ENCODE measurements at places on chromosomes 3 and 15.

GRCh38 chr15:58932710-58933280 lies 684 bp downstream of the SLTM start:
- peak; percentile 41 for DNase-seq

DNA sequence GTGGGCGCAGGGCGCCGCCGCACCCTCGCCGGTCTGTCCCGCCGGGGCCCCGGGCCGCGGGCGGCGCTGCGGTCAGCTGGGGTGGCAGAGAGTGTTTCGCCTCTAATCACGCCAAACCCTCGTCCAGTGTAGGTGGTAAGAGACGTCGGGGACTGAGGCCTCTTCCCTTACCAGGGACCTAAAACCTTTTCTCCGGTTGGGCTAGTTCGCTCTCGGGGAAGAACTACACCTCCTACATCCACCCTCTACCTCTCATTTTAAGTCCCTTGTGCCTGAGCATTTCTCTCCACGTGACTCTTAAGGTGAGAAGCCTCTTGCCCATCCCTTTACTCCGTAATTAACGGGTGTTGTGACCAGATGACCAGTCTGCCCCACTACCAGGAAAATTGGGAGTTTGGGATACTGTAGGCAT lies 520 bp downstream of the TMEM42 start:
- DNase-seq, result peak; percentile 56

DNA sequence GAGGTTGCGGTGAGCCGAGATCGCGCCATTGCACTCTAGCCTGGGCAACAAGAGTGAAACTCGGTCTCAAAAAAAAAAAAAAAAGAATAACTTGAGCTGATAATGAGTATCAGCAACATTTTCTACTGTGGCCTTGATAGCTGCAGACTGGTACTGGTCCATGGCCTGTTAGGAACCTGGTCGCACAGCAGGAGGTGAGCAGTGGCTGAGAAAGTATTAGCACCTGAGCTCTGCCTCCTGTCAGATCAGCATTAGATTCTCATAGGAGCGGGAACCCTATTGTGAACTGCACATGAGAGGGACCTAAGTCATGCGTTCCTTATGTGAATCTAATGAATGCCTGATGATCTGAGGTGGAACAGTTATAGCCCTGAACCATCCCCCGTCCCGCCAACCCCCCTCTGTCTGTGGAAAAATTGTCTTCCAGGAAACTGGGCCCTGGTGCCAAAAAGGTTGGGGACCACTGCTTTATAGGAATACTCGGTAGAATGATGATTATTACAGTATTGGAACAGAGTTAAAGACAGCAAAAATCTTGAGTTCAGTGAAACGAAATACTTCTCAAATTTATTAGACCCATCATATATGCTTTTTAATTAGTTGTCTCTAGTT lies 126.0 kb downstream of the ZNF609 start:
- no peak for DNase-seq

GRCh38 chr3:127546970-127547733 lies 43.4 kb downstream of the TPRA1 start:
- DNase-seq, result no peak

DNA sequence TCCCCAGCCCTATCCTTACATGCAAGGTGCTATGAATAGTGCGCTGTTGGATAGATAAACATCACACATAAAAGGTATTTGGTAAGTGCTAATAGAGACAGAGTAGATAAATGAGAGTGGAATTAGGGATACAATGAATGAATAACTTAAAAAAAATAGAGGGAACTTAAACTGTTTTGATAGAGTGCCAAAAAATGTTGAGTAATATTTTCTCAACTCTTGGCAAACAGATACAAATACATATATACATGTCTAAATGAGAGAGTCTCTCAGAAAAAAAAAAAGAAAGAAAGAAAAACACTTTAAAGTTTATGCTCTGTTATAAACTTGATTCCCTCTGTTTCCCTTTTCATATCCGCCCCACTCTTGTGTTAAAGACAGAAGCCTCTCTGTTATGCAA lies 667.4 kb downstream of the ROBO2 start:
- DNase-seq, result no peak

GRCh38 chr3:58202917-58203360 lies 7.8 kb downstream of the DNASE1L3 start:
- no peak for DNase-seq

DNA sequence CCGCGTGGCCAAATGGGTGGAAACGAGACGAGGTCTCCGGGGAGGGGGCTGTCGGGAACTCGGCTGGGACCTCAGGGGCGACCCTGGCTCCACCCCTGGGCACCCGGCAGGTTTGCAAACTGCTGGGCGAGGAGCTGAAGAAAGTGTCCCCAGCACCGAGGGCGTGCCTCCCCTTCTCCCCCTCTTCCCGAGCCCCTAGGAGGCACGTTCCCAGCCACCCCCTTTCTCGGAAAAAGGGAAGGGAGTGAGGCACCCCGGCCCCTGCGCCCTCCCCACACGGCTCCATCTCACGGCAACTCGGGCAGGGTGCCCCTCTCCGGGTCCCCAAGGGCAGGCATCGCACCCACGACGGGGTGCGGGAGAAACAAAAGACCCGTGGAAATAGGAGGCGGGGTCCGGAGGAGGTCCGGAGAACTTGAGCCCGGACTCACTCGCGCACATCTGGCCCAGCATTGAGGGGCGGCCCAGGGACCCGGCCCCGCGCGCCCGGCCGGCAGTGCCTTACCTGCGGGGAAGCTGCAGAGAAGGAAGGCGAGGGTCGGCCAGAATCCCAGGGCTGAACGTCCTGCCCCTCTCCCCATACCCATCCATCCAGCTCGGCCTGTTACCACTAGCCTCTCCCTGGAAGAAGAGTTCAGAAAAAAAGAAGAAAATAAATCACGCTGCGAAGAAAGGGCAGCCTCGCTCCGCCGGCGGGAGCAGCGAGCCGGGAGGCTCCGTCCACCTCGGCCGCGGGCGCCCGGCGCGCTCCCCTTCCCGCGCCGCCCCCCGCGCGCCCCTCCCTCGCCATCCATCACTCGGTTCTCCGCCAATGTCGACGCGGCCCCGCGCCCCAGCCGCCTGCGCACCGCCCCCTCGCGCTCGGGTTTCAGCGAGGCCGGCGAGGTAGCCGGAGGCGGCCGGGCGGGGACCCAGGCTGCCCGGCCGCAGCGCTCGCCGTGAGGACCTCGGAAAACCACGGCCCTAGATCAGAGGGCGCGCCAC lies 16.3 kb downstream of the RGMA start:
- DNase-seq, result peak; percentile 29

DNA sequence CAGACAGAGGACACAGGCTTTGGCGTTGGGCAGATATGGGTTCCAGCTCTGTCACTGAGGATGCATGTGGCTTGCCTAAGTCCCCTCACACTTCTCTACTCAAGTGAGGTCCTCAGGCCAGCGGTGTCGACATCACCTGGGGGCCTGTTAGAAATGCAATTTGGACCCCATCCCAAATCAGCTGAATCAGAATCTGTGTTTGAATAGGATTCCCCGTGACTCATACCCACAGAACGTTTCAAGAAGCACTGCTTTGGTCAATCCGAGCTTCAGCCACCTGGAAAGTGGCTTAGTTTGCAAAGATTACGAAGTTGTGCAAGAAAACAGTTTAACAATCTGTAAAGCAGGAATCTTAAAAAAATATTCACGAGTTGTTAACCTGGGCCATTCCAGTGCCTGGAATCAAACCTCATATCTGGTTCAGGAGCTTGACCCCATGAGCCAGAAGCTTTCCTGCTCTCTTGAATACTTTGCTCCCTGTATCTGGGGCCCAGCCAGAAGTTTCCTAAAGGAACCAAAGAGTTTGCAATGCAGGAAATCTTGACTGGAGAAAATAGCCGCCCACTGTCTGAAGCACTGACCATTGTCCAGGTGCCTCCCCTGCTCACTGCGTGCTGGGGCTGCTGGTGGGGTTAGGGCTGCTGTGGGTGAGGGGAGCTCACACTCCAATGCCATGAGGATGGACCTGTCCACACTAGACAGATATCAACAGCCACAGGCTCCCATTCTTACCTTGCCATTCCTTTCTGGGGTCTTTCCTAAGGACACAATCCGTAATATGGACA lies 208.5 kb upstream of the LINGO1 start:
- DNase-seq, result no peak

GRCh38 chr3:21142031-21142430 lies 609.0 kb downstream of the ZNF385D start:
- no peak for DNase-seq

GRCh38 chr15:38672273-38672672 lies 107.7 kb upstream of the RASGRP1 start:
- DNase-seq, result no peak

DNA sequence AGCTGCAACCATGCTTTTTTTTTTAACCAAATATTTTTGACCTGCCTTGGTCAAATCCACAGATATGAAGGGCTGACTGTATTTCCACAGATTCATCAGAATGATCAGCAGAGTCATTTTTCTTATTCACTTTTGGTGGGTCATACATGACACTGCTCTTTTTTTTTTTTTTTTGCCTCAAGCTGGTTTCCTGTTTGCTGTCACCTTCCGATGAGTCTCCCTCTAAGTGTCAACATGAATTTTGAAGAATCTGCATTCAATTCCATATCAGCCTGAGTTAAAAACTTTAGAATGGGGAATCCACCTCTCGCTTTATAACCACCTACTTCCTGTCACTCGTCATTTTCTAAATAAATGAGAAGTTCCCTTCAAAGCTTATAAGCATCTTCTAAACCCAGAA lies 2.2 kb upstream of the SLC12A8 start:
- DNase-seq, result peak; percentile 19

- DNase-seq, result no peak
Observed at GRCh38 chr15:66723826-66724731, 22.0 kb downstream of the SMAD6 start.

GRCh38 chr3:72120806-72121778 lies 336.1 kb upstream of the PROK2 start:
- no peak for DNase-seq

DNA sequence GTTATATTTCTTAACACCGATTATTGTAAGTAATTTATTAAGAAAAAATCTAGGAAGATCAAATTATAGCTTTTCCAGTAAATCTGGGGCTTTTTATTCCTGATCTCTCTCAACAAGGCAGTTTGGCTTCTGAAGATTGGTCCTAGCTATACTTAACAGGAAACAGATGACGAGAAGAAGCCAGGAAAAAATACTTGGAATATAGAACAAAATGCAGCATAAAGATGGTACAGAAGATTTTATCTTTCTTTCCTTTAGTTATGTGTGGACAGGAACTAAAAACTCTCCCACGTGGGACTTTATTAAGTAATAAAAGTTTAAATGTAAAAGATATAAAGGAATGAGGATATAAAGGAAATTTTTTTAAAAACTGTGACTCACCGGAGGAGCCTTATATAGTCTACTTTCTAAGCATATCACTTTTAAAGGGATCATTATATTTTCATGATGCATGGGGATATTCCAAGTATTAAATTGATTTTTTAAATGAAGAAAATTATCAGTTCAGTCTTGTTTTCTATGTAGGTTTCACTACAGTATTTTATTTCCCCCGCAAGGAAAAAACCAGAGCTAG lies 8.2 kb downstream of the B3GNT5 start:
- DNase-seq, result no peak

All from hematopoietic multipotent progenitor cell treated with erythropoietin and hydrocortisone succinate and interleukin-3 and kit ligand, for 6 days (in vitro differentiated cells).